ENCODE measurements at places on chromosomes 2 and 18. TPM values are rescaled to one million over a fixed set of nuclear protein-coding genes. Genes with fewer than 3 reads are reported as not detected.

The CDH19 gene
- total RNA-seq, result 0.13 TPM

The IFIH1 gene
- 6.9 TPM for total RNA-seq

The CXCR1 gene
- not detected for total RNA-seq

The SPDYA gene
- 0.13 TPM for total RNA-seq

The SPATA3 gene
- not detected for total RNA-seq

The EML6 gene
- total RNA-seq, result not detected

The KCNS3 gene
- 1.4 TPM for total RNA-seq

The COL6A3 gene
- 2,045 TPM for total RNA-seq

The SRD5A2 gene
- total RNA-seq, result not detected

The ZSWIM2 gene
- total RNA-seq, result not detected

The GALR1 gene
- total RNA-seq, result not detected

The IL36B gene
- not detected for total RNA-seq

Measured in epithelial cell of alveolus of lung (primary cell).